Fibroblast of skin of right biceps (primary cell): ENCODE measurements at places on chromosomes 12 and 14.

- DNase-seq: no peak
These were observed 472.3 kb upstream of the SOX5 start for GRCh38 chr12:24421759-24422158.

- DNase-seq: peak; percentile 75
These were observed 29.9 kb downstream of the SLC41A2 start for GRCh38 chr12:104928036-104928745.

DNA sequence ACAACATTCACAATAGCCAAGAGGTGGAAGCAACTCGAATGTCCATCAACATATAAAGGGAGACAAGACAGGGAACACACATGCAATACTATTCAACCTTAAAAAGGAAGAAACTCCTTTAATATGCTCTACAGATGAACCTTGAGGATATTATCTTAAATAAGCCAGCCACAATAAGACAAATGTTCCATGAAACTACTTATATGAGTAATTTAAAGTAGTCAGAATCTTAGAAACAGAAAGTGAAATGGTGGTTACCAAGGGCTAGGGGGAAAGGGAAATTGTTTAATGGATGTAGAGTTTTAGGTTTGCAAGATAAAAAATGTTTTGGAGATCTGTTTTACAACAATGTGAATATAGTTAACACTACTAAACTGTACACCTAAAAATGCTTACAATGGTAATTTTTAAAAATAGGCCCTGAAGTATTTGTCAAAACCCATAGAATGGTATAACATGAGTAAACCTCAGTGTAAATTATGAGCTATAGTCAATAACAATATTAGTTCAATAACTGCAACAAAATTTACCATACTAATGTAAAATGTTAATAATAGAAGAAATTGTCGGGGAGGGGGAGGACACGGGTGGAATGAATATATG, 71.1 kb downstream of the EGLN3 start:
- DNase-seq: no peak

DNA sequence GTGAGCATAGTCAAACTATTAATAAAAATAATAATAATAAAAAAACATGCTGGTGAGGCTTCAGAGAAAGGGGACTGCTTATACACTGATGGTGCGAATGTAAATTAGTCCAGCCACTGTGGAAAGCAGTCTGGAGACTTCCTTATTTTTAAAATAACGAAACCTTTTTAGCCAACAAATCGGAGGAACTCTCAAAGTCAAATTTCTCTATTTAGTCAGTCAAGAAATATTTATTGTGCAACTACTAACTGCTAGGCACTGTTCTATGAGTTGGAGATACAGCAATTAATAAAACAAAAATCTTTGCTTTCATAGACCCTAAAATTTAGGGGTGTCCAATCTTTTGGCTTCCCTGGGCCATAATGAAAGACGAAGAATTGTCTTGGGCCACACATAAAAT, 10.8 kb downstream of the TAOK3 start:
- DNase-seq: no peak

DNA sequence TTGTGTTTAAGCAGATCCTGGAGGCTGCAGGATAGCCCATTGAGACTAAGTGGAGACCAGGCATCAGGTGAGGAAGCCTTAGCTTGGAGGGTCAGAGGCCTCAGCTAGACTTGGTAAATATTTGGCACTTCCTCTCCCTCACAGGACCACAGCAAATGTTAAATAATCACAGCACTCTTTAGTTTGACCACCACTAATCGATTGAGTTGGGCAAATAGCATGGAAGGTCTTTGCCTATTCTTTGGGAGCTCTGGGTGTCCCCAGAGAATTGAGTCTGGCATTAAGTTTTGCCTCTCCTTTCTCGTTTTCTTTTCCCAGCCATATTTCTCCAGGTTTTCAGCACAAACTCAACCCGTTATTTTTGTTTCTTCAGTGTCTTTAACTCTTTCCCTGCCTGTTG, 61.4 kb downstream of the ETV6 start:
- DNase-seq: no peak

DNA sequence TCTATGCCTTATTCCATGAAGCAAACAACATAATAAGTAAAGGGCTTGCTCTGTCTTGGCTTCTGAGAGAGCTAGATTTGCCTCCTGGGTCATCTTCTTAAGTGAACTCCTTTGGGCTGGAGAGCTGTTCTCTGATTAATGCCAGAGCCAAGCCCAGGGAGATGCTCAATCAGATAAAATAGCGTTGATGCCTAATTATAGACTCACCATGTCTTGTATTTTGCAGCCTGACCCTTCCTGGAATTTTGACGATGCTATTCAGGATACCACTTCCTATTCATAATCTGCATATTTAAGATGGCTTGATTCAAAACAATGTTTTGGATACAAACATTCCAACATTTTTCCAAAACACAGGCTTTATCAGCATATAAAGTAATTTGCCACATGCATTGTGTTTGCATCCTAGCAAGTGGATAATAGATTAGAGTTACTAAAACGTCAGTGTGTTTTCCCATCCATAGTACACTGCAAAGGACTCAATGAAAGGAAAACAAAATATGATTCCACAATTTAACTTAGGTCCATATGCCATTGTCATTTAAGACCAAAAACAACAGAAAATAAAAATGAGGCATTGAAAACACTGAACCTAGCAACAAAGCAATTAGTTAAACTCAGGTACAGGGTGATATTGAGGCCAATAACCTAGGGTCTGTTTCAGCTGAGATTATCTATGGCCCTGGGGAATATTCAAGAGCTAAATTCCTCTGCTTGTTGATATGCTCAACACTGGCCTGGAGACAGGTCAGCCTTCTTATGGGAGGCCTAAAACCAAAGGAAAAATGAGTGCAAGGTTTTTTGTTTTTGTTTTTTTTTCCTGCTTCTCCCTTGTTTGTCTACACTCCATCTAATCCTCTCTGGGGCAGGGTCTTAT, 184.2 kb upstream of the FOXN3 start:
- DNase-seq: peak; percentile 64

DNA sequence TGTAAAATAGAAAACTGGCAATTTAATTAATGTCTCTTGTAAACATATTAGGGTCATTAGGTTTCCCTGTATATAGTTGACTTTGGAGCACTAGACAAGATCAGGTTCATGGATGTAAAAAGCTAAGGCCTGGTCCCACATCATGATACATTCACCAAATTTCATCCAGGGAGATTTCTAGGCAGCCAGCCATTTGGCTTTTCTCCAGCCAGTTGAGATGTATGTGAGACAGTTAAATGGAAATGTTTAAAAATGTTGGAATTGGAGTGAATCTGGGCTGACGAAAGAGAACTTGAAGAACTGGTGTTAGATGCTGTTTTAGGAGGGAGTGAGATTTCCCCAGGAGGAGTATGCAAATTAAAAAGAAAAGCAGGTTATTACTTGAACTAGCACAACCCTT, 41.8 kb upstream of the CLEC14A start:
- DNase-seq: peak; percentile 83

DNA sequence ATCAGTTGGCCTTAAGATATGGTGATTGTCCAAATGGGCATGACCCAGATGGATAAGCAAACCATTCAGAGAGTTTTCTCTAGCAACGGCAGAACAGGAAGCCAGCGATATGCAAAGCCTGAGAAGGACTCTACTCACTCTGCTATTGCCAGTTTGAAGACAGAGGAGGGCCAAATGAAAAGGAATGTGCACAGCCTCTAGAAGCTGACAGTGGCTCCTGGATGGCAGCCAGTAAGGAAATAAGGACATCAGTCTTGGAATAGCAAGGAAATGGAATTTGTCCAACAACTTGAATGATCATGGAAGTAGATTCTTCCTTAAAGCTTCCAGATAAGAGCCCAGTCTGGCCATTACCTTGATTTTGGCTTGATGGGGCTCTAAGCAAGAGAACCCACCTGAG, 60.0 kb downstream of the TMTC2 start:
- peak; percentile 28 for DNase-seq

GRCh38 chr12:95611676-95612309, 60.5 kb upstream of the USP44 start:
- DNase-seq: no peak

GRCh38 chr12:122096591-122097149, 18.1 kb downstream of the MLXIP start:
- DNase-seq: peak; percentile 26

DNA sequence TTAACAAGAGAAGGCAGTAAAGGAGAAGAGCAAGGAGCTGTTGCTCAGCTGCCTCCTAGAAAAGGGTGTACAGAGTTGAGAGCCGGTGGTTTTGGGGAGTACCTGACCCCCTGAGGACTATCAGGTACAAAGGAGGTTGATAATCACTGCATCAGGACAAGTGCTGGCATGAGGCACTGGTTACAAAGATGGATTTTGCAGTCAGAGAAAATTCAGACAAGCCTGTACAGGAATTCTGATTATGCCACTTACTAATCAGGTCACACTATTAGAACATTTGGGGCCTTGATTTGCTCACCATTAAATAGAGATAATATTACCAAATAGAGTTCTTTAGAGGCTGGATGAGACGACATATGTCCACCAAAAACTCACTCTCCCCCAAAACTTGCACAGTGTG, 450.9 kb upstream of the TMPO start:
- DNase-seq: no peak
